ENCODE measurements at places on chromosomes 4 and X.
A peak's percentile ranks its signal among the peaks of the same experiment; 100 is the strongest.

DNA sequence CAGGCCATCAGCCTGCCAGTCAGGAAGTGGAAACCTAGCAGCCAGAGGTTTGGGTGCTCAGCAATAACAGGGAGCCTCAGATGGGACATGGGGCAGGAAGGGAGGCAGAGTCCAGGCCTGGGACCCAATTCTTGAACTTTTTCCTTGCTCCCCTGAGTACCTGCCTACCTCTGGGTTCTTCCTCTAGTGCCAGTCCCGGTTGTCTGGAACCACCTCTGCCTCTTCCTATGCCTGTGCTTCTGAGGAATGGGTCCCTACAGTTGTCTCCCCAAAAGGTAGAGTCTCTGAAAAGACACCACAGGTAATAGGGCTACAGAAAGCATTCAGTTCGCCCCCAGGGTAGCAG lies 212.4 kb upstream of the MAMLD1 start:
- DNase-seq = no peak

DNA sequence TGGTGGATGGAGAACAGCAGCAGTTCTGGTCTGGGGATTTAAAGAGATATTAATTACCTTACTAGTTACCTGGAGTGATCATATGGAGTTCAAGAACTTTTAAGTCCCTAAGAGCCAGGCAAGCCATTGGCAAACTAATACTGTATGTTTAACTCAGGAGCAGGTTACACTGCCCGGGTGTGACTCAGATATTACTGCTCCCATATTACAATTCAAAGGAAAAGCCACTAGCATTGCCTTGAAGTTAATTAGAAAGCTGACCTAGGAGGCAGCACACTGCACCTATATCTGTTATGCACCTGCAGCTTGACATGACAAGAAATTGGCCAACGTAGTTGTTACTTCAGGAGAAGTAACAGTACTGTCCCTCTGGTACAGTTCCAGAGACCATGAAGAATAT lies 47.2 kb downstream of the GRK4 start:
- DNase-seq = no peak

DNA sequence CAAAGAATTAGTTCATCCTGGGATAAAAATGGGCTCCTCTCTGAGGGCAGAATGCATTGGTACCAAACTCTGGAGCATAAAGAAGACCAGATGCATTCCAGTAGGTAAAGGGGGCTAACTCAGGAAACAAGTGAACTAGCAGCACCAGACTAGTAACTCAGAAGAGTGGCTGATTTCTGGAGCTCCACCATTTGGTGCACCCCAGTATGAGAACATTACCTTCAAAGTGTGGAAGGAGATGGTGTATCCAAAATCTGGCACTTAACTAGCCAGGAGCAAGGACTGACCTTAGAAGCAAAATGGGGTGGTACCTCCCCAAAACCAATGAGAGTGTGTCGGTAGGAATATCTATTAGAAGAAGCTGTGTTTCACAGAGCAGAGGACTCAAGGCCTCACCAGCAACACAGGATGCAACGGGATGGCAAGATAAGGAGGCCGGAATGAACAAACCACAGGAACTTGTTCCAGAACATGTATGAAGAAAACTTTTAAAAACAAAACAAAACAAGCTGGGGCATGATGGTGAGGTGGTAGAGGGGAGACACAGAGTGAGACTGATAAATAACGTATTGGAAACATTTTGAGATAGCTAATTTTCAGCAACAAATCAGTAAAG lies 142.3 kb downstream of the INPP4B start:
- no peak for DNase-seq

DNA sequence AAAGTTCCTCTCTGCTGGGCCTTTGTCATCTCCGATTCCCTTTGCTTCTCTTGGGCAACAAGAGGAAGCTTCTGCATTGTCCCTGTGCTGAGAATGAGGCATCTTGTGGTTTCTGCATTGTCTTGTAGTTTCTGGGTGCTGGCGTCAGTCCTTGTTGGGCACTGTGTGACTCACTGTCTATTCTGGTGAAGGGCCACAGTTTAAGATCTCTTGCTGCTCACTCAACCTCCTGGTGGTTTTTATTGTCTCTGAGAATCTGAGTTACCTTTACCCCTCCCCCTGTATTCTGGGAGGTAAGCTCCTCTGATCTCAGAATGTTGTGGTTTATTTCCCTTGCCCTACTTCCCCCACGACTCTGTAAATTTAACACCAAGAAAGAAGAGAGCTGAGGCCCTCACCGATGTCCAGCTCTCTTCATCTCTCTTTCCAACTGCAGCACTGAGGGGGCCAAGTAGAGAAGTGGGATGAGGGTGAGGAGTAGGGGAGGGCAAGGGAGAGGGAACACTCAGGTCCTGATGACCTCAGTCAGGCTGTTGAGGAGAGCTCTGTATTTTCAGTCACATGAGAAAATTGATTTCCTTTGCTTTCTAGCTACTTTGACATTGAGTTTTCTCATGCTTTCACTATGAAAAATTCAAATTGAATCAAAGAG lies 441.6 kb upstream of the PITX2 start:
- DNase-seq = no peak

DNA sequence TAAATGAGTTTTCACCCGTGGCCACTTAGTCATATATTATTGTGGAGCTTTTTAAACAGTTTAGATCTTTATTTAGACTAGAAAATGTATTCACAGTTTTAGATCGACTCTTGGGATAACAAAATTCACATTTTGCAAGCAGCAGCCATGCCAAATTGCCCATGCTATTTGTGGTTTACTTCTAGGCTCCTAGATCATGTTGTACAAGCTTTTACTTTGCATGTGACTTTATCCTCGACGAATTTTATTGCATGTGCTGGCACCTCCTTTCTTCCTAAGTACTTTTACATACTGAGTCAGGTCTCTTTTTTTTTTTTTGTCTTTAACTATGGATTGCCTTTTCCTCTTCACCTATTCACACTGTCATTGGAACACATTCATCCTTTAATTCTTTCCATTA lies 23.2 kb downstream of the BBS12 start:
- DNase-seq = no peak

- DNase-seq = no peak
Observed at GRCh38 chrX:13440176-13440575, 120.3 kb upstream of the ATXN3L start.

- DNase-seq = no peak
Observed at GRCh38 chrX:87337267-87337666, 180.3 kb upstream of the KLHL4 start.

DNA sequence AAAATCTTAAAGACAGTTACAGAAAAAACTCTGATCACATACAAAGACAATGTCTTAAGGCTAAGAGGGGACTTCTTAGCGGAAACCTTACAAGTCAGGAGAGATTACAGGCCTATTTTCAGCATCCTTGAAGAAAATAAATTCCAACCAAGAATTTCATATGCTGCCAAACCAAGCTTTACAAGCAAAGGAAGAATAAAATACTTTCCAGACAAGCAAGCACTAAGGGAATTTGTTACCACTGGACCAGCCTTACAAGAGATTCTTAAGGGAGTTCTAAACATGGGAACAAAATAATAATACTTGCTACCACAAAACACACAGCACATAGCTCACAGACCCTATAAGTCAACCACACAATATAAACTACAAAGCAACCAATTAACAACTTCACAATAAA lies 255.8 kb upstream of the ZFP42 start:
- no peak for DNase-seq

GRCh38 chr4:35548921-35549320 lies 695.4 kb downstream of the ARAP2 start:
- DNase-seq = no peak

GRCh38 chr4:1249731-1250526 lies 999 bp upstream of the CTBP1 start:
- peak; percentile 52 for DNase-seq

GRCh38 chrX:154351183-154352011 lies 23.0 kb downstream of the FLNA start:
- no peak for DNase-seq

DNA sequence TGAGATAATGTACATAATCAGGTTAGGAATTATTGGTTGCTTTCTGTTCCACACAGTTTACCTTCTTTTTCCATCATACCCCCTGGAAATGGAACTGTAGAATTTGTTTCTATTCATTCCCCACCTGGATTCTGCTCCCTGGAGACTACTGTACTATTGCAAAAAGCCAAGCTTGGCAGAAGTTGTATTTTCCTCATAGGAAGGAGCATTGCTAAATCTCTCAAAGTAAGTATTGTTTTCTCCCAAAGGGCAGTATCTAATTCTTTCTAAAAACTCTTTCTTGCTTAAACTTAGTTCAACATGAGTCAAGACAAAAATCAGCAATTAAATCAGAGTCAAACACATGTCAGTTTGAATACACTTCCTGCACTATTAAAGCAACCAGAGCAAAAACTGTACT lies 136.2 kb downstream of the CDS1 start:
- no peak for DNase-seq

DNA sequence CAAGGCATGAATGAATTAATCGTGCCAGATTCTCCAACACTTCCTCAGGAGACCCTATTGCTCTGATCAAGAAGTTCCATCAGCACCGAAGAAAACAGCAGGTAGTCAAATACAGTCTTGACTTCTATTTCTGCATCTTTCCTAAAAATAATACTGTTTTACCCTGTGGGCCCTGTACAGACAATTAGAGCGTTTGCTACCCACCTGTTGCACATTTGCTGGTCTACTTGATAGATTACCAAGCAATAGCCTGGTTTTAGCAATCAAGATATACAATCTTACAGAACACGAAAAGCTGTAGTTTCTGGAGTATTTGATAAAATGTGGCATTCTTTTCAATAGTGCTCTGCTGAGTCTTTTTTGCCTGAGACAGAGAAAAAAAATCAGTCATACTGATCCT lies 12.3 kb downstream of the GPR174 start:
- no peak for DNase-seq

DNA sequence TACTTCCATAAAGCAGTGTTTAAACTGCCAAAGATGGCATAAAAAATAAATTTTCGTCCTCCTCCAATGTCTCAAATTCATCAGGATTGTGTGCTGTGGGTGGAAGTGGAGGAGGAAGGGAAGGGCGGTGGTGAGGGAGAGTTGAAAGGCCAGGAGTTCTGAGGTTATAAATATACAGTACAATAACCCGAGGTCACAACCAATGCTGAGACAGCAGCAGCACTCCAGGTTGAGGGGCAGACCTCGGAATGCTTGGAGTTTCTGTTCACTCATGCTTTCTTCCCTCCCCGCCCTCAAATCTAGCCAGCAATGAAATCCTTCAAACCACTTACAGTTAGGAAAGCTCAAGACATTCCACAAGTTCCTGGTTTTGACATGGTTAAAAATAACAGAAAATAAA lies 134.0 kb upstream of the SMAD1 start:
- DNase-seq = no peak

- DNase-seq = no peak
Observed at GRCh38 chr4:123767806-123768205, 371.2 kb downstream of the SPRY1 start.

GRCh38 chr4:137934911-137935310 lies 307.2 kb downstream of the SLC7A11 start:
- DNase-seq = no peak

- DNase-seq = no peak
Observed at GRCh38 chrX:139639253-139639652, 68.7 kb downstream of the MCF2 start.

DNA sequence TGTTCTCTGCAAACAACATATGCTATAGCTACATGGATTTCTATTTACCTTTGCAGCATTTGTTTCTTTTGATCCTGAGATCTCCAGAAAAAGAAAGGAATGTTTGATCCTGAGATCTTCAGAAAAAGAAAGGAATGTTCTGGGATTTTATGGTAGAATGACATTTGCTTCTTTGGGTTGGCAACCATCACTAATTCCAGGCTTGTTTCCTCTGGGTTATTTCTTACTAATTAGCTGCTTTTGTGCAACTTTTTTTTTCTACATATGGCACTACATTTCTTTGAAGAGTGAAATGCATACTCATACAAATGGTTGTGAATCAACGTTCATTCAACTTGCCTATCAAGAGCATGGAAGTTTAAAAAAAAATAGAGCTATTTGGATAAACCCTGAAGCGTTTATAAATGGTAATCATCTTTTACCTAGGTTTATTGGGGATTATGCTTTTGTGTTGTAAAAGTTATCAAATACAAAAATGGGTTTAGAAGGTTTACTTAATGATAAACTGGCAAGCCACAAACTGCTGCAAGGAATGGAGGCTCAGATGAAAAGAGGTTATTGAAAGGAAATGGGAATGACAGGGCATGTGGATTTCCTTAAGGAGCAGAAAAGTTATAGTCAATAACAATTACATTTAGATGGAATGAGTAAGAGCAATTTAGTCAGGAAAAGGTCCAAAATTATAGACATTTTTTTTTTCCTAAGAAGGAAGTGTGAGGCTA lies 95.6 kb upstream of the PCDH18 start:
- no peak for DNase-seq

- DNase-seq = no peak
Observed at GRCh38 chr4:35820003-35820402, 424.3 kb downstream of the ARAP2 start.

All from stimulated activated CD4-positive, alpha-beta T cell treated with anti-CD3 and anti-CD28 coated beads, Interleukin-4, amount 100 ng/mL, for 4 hours (primary cell).